Hippocampal formation (tissue), 2 donors: ENCODE measurements at places on chromosomes 2 and 18.

DNA sequence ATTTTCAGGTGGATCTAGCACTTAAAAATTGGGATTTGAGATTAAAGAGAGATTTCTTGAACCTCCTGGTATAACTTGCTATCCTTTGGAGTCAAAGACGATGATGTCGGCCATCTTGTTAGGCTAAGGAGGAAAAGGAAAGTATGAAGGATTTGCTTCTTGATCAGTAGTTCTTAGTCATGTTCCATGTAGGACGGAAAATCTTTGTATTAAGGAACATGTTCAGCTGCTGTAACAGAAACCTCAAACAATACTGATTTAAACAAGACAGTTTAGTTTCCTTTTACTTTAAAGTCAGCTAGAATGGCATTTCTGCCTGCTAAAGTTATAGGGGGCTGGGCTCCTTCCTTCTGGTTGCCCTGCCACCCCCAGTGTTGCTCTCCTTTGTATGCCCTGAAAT is 56.4 kb upstream of the MGAT5 start:
- DNase-seq, result no peak

- no peak for DNase-seq
These were observed 52.4 kb downstream of the USP14 start for GRCh38 chr18:210733-211132.

- DNase-seq, result no peak
These were observed 78.9 kb downstream of the UXS1 start for GRCh38 chr2:106115250-106115649.

GRCh38 chr18:62974928-62975675 is 259.8 kb downstream of the PHLPP1 start:
- DNase-seq, result peak; percentile 23

DNA sequence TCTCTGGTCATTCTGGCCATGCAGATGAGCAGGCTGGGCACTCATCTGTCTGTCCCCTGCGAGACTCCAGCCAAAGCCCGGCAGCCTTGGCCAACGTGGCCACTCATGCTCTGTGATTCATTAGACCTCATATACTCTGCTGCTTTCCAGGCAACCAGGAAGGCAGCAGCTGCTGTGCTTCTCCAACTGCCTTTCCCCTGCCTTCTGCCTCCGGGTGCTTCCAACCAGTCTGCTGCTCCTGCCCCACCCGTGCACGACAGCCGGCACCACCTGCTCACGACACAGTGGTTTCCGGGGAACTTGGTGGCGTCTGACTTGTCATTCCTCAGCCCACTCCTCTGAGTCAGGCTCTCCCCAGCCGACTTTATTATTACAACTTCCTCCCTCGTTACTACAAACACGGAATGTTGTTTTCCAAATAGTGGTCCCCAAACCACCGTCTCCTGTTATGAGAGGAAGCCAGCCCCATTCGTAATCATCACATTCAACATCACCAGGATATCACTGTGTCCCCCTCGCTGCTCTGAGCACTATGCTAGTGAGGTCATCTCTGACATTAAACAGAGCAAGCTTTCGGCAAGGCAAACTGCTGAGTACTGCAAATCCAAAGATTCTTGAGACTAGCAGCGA is 392.4 kb downstream of the ALK start:
- no peak for DNase-seq

DNA sequence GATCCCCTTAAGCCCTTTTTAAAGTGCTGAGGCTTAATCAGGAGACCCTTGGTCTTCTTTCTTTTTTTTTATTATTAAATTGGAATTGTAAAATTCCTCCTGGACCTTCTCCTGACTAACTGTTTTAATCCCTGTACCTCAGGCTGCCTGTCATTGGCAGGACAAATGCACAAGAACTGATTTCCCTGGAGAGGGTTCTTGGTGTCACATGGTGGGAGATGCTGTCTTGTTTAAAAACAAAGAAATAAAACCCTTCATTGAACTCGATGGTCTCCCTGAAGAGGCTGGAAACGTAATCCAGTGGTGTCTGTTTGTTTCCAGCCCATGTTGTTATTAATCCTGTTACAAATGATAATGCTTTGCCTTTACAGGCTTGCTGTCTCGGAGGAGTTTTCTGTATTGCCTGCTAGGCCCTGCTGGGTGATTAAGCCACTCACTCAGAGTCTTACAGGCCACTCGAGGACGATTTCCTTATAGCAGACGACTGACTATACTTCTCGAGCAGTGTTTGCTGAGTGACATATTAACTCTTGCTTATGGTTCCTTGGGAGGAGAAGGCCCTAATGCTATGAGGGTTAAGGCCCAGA is 100.5 kb upstream of the MGAT5 start:
- DNase-seq, result no peak

DNA sequence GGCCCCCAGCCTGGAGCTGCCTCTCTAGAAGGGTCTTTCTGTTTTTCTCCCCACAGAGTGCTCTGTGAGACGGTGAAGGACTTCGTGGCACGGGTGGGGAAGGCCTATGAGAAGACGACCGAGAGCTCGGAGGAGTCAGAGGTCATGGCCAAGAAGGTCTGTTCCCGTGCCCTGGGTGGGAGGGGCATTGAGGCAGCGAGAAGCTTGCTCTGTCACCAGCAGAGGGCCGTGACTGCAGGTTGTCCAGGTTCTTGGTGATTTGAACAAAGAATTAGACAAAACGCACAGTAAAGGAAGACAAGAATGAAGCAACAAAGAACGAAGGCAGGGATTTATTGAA is 93.9 kb downstream of the DGKD start:
- no peak for DNase-seq

- DNase-seq, result no peak
These were observed 241.4 kb downstream of the KCNS3 start for GRCh38 chr2:18119883-18120282.

- DNase-seq, result no peak
These were observed 57.5 kb downstream of the INSIG2 start for GRCh38 chr2:118145806-118146205.

DNA sequence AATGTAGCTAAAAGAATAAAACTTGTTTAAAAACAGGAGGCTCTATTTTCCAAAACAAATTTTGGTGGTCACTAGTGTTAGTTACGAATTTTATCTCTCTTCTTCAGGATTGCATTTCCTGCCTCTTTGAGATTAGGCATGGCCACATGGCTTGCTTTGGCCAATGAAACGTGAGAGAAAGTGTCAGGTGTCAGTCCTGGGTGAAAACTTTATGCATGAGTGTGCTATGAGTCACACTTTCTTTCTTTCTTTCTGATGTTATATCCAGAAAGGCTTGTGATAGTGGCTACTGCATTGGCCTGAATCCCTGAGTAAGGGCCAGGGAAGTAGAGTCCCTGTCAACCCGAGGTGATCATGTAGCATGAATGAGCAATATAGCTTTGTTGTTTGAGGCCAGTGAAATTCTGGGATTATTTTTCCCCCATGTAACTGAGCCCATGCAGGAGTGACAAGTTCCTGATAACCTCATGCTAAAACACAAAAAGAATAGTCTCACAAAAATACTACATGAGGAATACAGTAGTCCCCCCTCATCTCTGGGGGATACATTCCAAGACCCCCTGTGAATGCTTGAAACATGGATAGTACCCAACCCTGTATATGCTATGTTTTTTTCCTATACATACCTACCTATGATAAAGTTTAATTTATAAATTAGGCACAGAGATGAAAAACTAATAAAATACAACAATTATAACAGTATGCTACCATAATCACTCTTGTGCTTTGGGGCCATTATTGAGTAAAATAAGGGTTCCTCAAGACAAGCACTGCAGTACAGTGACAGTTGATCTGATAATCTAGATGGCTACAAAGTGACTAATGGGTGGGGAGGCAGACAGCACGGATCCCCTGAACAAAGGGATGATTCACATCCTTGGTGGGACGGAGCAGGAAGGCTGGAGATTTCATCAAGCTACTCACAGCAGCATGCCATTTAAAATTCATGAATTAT is 109.5 kb downstream of the CDC42EP3 start:
- DNase-seq, result no peak

GRCh38 chr2:31318361-31319336 is 84.7 kb downstream of the EHD3 start:
- DNase-seq, result no peak

- peak; percentile 36 for DNase-seq
These were observed 32.1 kb downstream of the ASAP2 start for GRCh38 chr2:9238591-9239326.

- DNase-seq, result no peak
These were observed 270.1 kb downstream of the TCF4 start for GRCh38 chr18:55317864-55318263.

- DNase-seq, result no peak
These were observed 32.6 kb downstream of the NMUR1 start for GRCh38 chr2:231497651-231498050.

GRCh38 chr2:212005085-212005671 is 533.4 kb downstream of the ERBB4 start:
- no peak for DNase-seq

DNA sequence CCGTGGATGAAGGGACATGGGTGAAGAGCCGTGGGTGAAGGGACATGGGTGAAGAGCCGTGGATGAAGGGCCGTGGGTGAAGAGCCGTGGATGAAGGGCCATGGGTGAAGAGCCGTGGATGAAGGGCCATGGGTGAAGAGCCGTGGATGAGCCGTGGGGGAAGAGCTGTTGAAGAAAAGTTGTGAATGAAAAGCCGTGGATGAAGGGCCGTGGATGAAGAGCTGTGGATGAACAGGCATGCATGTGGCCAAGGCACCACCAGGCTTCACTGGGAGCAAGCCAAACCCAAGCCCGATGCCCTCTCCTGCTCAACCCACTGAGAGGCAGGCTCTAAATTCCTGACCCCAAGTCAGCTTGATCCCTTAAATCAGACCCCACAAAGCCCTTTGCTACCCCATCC is 10.6 kb downstream of the OR6B3 start:
- DNase-seq, result no peak

GRCh38 chr2:234495251-234496054 is 1.4 kb downstream of the ARL4C start:
- DNase-seq, result no peak

DNA sequence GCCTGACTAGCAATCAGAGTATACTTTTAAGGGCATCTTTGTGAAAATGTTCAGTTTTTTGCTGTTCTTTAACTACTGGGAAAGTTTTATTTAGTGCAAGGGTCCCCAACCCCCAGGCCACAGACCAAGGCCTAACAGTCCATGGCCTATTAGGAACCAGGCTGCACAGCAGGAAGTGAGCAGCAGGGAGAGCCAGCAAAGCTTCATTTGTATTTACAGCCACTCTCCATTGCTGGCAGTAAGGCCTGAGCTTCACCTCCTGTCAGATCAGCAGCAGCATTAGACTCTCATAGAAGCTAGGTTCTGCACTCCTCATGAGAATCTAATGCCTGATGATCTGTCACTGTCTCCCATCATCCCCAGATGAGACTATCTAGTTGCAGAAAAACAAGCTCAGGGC is 17.1 kb upstream of the NR4A2 start:
- no peak for DNase-seq

GRCh38 chr18:77702686-77703085 is 453.0 kb downstream of the GALR1 start:
- DNase-seq, result no peak
